ENCODE measurements at places on chromosomes 7 and 10. TPM values are rescaled to one million over a fixed set of nuclear protein-coding genes. Genes with fewer than 3 reads are reported as not detected.

DYNC1I1 gene
- total RNA-seq: 0.71 TPM

LDB3 gene
- not detected for total RNA-seq

ASIC3 gene
- total RNA-seq: not detected

RPEL1 gene
- under 0.01 TPM for total RNA-seq

NEURL1 gene
- total RNA-seq: not detected

GARIN1A gene
- not detected for total RNA-seq

SDK1 gene
- 2.0 TPM for total RNA-seq

NUP205 gene
- 49.6 TPM for total RNA-seq

GLI3 gene
- 3.9 TPM for total RNA-seq

PDZD7 gene
- 2.6 TPM for total RNA-seq

PLXDC2 gene
- total RNA-seq: 4.3 TPM

ELN gene
- 1.7 TPM for total RNA-seq

ZC3HAV1L gene
- total RNA-seq: 9.2 TPM

OR2A12 gene
- not detected for total RNA-seq

FXYD4 gene
- not detected for total RNA-seq

GHRHR gene
- not detected for total RNA-seq

GIGYF1 gene
- total RNA-seq: 10.1 TPM

STN1 gene
- 51.9 TPM for total RNA-seq

SPAM1 gene
- total RNA-seq: not detected

PTN gene
- total RNA-seq: 15.3 TPM

EVX1 gene
- total RNA-seq: not detected

SCIN gene
- total RNA-seq: not detected

PPP1R3A gene
- total RNA-seq: not detected

IDI2 gene
- not detected for total RNA-seq

HOXA9 gene
- 17.9 TPM for total RNA-seq

ZFAND4 gene
- total RNA-seq: 5.8 TPM

HGF gene
- 167 TPM for total RNA-seq

LFNG gene
- 3.5 TPM for total RNA-seq

TUBB8 gene
- not detected for total RNA-seq

DKK1 gene
- 267 TPM for total RNA-seq

TECTB gene
- not detected for total RNA-seq

FEZF1 gene
- not detected for total RNA-seq

SFTPA1 gene
- total RNA-seq: not detected

AZGP1 gene
- total RNA-seq: not detected

ANLN gene
- total RNA-seq: 137 TPM

INPP5A gene
- 27.8 TPM for total RNA-seq

TM9SF3 gene
- 93.1 TPM for total RNA-seq

GLRX3 gene
- total RNA-seq: 92.8 TPM

CNTNAP2 gene
- 0.58 TPM for total RNA-seq

AGBL3 gene
- total RNA-seq: 2.1 TPM

NKX1-2 gene
- total RNA-seq: not detected

IFIT2 gene
- 5.8 TPM for total RNA-seq

ERVW-1 gene
- total RNA-seq: not detected

DPP6 gene
- not detected for total RNA-seq

TBXAS1 gene
- 11.5 TPM for total RNA-seq

GNG11 gene
- 59.0 TPM for total RNA-seq

ADAM22 gene
- 0.18 TPM for total RNA-seq

INA gene
- total RNA-seq: 1.7 TPM

GBX1 gene
- total RNA-seq: not detected

SLC16A9 gene
- 1.1 TPM for total RNA-seq

CFTR gene
- total RNA-seq: not detected

MKX gene
- 7.5 TPM for total RNA-seq

DRGX gene
- not detected for total RNA-seq

SPDYE1 gene
- not detected for total RNA-seq
